ENCODE measurements at places on chromosomes 1 and 21.
A peak's percentile ranks its signal among the peaks of the same experiment; 100 is the strongest.

DNA sequence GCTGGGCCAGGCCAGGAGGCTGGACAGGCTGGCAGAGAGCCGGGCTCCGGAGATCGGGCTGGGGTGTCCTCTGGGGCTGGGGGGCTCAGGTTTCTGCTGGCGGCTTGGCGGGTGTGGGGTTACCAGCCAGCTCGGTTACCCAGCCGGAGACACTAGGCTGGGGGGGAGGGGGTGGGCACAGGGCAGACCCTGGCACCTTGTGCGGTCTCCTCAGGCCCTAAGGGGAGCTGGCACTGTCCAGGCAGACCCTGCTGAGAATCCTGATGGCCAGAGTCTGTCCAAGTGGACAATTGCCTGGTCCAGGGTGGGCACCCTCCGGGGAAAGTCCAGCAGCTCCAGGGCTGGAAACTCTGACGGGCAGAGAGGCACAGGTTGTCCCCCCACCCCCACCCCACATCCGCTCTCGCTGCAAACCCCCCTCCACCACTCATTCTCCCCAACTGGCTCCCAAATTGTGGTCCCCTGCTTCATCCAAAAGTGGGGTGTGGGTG, 6.7 kb downstream of the ZBTB7B start:
- no peak for DNase-seq

DNA sequence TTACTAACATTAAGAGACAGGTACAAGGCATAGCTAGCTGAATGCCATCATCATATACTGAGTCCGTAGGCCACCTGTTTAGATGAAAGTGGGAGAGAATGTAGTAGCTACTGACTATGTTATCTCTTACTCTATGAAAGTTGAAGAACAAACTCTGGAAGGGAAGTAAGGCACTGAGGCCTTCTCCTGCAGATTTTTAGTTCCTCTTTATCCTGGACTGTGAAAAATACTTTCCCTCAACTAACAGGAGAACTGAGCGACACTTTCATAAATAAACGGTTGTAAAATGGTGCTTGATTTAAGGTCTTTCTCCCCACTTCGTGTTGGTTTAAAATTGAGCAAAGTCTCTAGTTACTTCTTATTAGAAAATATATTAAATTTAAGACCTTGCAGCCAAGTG, 101.9 kb downstream of the FNBP1L start:
- no peak for DNase-seq

DNA sequence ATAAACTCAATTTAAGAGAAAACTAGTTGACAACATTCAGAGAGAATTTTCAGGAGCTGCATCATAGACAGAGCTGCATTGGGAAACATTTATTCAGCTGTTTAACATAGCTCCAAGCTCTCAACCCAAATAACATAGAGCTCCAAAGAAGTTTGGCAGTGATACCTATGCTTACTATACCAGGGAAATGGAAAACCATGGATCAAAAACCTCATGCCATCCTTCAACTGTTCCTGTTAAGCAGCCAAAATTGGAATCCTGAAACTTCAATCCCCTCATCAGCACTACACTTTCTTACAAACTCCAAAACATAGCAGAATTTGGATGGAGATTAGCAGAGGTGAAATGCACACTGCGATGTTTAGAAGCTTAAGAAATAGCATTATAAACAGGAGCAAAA, 164.4 kb downstream of the USH2A start:
- DNase-seq, result no peak

- DNase-seq, result no peak
These were observed 19.5 kb upstream of the ETV3 start for GRCh38 chr1:157157501-157158190.

DNA sequence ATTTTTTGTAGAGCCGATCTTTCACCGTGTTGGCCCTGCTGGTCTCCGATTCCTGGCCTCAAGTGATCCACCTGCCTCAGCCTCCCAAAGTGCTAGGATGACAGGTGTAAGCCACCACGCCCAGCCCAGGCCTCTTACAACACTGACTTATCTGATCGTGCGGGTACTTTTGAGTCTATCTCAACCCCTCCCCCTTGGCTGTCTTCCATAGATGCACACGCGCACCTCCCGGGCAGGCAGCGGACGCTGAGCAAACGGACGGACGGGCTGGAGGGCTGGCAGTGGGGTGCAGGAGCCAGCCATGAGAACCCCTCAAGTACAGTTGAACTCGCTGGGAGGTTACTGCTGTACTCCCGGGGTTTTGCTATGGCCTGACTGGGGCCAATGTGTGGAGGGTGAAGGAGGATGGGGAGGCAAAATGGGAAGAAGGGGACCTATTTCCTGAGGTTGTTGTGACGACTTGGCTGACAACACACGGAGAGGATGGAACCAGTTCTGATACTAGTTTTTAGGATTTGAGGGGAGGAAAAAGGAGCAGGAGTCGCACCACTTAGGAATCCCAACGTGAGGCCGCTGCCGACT, 959 bp downstream of the CD58 start:
- no peak for DNase-seq

DNA sequence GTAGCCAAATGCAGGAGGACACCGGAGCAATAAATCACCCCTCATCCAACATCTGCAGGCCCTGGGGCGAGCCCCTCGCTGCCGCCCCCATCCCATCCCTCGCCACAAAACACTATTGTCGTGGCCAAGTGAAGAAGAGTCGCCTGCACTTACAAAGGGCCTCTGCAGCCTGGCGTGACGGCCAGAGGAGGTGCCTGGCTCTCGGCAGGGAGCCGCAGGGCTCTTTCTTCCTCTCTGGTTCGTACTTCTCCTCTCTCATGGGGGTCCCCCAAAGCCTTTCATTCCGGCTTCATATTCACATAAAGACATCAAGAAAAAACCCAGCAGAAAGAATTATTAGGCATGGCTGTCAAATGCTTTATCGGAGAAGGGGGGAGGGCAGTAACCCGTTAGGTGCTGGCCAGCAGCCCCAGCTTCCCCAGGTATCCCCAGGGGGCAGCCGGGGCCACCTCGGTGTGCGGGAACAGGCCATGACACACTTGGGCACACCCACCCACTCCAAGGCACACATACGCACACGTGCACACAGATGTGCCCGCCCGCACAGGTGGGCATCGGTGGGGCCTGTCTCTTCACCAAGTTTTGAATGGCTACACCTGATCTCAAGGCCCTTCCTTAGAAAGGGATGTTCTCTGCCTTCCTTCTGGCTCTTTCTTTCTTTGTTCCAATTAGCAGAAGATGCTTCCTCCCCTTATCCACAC, 149.1 kb downstream of the PRDM16 start:
- DNase-seq, result no peak

DNA sequence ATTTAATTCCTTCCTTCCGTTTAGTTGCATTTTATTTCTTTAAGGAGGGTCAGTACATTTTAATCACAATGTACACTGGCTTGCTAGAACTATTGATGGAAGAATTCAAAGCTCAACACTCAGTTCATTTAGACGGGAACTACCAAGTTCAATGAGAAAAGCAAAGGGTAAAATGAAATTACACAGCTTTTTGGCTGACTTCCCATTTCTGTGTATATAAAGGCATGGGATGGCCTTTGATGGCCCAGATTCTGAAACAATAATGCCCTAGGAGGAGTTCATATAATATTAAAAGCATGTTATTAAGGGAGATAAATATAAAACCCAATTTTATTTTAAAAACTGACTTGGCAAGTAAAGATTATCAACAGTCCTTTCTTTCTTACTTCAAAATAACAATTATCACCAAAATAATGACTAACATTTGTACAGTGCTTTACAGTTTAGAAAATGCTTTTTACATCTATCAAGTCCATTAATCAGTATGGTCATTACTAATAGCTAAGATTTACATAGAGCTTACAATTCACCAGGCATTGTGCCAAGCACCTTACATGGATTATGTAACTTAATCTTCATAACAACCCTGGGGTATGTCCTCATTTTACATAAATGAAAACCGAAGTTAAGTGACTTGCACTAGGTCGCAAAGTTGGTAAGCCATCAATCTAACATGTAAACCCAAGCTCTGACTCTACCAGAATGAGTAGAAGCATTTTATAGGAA, 402.4 kb downstream of the OMA1 start:
- no peak for DNase-seq

DNA sequence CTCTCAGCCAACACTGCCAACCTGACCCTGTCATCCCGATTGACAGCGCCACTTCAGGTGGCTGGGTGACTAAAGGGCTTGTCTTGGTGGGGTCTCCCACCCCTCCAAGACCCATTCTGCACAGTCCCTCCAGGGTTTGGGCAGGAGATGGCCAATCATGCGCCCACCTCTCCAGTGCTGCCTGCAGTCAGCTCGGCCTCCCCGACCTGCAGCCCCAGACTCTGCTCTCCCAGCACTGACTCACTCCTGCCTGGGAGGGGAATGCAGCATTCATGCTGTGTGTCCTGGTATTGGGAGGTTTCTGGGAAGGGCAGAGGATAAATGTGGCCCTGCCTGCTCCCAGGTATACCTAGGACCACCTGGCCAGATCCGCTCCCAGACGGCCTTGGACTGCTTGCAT, 9.7 kb downstream of the TMEM81 start:
- DNase-seq, result no peak

DNA sequence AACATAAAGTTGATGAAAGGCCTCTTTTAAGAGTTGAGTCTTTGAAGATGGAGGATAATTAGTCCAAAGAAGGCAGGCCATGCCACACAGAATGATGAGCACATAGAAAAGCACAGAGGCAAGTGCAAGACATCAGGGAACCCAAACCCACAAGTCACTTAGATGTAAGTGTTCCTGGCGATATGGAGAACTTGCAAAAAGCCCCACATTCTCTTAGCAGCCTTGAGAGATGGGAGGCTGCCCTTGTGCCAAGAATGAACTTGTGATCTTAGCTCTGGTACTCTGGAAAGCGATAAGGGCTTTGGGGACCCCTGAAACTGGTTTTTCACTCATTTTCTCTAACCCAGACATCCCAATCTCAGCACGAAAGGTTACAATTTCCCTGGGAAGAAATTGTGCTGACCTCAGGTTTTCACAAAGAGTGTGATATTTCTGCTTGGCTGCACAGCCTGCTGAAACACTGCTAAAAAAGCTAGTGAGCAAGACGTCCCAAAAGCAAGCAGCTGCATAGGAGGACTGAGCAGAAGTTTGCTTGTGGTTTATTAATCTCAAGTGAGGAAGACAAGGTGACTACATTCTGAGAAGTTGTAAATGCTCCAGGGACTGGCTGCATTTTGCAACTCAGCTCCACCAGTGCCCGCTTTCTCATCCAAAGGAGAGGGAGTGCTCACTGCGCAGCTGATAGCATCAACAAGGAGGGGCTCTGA, 496.9 kb upstream of the CAMK1G start:
- no peak for DNase-seq

GRCh38 chr1:25760871-25761270, 39.1 kb upstream of the SELENON start:
- no peak for DNase-seq

- DNase-seq, result no peak
These were observed 33.6 kb upstream of the ZZZ3 start for GRCh38 chr1:77716065-77716464.

GRCh38 chr1:52636721-52637695, 4.0 kb downstream of the SHISAL2A start:
- DNase-seq, result peak; percentile 18

DNA sequence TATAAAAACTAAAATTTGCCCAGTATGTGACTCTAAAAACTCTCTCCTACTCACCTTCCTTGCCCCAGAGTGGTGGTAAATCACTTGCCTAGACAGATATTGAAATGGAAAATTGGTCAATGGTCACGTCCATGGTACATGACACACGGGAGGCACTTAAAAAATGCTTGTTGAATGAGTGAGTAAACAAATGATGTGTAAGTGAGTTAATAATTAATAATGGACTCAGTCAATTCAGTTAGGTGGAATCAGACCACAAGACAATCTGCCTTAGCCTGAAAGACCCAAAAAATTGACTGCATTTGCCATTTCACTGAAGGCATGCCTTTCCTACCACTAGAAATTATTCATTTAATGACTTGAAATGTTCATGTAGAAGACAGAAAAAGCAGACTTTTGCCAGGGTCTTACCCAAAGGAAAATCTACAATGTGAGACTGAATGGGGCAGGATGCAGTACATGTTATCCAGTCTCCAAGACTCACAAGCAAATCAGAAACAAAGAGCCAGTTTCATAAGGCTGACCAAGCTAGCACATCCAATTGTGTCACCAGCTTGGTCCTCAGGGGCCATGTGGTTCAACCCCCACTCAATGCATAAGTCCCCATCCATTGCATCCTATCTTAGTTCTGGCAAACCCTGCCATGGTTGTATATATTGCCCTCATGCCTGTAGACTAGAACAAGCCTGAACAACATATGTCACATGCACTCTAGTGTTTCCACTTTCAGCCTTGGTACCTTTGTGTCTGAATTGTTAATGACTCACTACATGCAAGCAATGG, 73.6 kb downstream of the TBX15 start:
- DNase-seq, result no peak

GRCh38 chr1:87170931-87171598, 157.6 kb upstream of the LMO4 start:
- DNase-seq, result no peak

GRCh38 chr1:87239997-87240605, 88.6 kb upstream of the LMO4 start:
- DNase-seq, result no peak

DNA sequence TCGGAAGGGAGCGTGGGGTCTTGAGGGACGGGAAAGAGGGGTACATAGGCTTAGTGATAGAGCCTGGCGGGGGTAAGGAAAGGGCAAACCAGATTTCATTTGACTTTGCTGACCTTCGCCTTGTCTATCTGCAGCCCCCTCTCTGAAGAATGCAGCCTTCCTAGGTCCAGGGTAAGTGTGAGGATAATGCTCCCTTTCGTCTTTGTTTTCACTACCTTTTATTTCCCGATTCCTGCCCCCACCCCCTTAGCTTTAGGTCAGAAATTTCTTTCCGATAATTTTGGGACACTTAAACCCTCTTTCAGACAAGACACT, 396 bp downstream of the ATP5PB start:
- DNase-seq, result no peak

DNA sequence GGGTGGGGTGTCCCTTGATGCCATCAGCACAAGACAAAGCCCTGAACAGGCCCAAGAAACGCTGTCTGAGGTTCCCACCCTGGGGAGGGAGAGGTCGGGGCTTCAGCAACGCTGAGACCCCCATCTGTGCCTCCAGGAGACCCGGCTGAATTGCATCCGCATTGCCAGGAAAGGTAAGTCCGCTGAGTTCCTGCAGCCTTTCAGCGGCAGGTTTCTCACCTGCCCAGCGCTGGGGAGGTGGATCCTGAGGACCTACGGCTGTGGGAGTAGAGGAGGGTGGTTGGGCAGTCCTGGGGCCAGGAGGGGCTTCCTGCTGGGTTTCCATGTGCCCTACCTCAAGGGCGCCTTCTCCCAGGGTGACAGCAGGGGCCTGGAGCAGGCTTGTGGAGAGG, 47.5 kb downstream of the PTPRU start:
- DNase-seq, result no peak

GRCh38 chr1:51192213-51192843, 43.7 kb upstream of the RNF11 start:
- DNase-seq, result no peak
